ENCODE measurements at places on chromosomes 2 and 18.

GRCh38 chr2:160630801-160631590 is 137.4 kb upstream of the RBMS1 start:
- DNase-seq: peak; percentile 2

GRCh38 chr2:1780693-1781092 is 36.4 kb upstream of the PXDN start:
- no peak for DNase-seq

GRCh38 chr2:215886022-215886421 is 127.3 kb downstream of the MREG start:
- DNase-seq: no peak

- DNase-seq: no peak
Observed at GRCh38 chr2:233814056-233814835, 36.1 kb downstream of the MROH2A start.

GRCh38 chr2:61117534-61117933 is 44.5 kb upstream of the C2orf74 start:
- no peak for DNase-seq

- DNase-seq: no peak
Observed at GRCh38 chr2:48927355-48927754, 171.8 kb upstream of the LHCGR start.

DNA sequence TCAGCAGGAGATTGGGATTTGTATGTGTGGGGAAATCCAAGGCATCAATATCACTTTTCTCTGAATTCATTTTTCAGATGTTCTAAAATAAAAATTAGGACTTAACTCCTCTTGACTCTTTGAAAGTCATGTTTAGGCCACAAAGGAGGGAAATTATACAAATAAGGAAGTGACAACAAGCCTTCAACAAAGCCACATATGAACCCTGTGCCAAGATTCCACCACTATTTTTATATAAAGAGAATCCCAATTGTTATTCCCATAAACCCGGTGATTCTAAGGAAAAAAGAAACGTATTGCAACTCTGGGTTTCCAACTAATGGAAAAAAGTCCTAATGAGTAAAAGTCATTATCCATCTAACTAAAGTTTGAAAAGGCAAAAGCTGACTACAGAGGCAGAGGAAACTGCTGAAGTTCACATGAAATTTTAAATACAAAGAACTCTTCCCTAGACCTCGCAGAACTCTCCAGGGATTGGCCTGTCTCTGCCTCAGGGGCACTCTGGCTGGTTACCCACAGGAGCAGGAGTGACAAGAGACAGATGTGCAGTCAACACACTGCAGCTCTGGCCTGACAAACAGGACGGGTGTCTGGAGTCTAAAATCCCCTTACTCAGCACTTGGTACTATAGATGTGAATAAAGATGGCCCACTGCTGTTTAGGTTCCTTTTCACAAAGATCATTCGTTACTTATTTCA is 11.5 kb downstream of the NPC1 start:
- DNase-seq: no peak

- no peak for DNase-seq
Observed at GRCh38 chr2:10561288-10562035, 113.3 kb upstream of the ODC1 start.

DNA sequence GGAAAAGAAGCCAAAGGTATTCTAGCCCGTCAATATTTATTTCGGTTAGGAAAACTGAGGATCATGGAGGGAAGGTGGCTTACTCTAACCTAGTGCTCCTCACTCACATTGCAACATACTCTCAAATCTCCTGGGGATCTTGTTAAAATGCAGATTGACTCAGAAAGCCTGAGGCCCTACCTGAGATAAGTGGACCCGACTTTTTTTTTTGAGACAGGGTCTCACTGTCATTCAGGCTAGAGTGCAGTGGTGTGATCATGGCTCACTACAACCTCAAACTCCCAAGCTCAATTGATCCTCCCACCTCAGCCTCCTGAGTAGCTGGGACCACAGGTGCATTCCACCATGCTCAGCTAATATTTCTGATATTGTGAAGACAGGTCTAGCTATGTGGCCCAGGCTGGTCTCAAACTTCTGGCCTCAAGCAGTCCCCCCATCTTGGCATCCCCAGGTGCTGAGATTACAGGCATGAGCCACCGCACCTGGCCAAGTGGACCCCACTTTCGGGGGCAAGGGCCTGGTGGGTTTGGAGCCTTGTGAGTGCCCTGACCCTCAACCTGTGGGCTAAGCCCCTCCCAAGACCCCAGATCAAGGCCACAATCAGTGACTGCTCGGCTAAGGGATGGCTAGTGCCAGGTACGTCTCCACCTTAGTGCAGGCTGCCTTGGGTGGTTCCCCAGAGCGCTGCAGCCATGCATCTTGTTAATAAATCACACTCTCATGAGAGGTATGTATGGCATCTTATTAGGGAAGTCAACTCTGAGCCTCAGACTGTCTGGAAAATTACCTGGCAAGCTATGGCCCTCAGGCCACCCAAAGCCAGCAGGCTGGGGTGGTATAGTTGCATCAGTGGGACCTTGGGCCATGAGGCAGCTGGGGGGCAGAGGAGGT is 1.1 kb upstream of the NEURL3 start:
- no peak for DNase-seq

DNA sequence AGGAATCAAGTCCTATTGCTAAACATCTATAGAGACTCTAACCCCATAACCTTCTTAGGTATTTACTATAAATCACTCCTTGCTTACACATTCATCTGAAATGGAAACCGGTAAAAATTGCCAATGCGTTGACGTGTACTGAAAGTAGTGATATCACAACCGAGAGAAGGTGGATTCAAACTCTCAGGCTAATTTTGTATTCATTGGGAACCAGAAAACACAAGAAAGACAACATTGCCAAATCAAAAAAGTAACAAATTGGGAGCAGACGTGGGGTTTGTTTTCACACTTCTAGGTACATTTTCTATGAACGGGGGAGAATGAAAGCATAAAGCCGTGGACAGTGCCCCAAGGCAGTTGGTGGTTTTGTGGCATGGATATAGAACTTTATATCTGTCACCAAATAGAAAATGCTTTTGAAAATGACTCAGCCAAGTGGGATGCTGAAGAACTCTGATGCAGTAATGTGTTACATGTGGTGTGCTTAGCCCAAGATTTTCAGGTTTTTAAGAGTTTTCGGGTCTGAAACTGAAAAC is 155.1 kb upstream of the RASGRP3 start:
- DNase-seq: peak; percentile 12

- no peak for DNase-seq
Observed at GRCh38 chr2:11750917-11751316, 4.5 kb downstream of the LPIN1 start.

- DNase-seq: no peak
Observed at GRCh38 chr2:186129767-186130581, 356.1 kb upstream of the ZC3H15 start.

All from GM13977 (cell line).